ENCODE measurements at places on chromosomes 11 and 22.

DNA sequence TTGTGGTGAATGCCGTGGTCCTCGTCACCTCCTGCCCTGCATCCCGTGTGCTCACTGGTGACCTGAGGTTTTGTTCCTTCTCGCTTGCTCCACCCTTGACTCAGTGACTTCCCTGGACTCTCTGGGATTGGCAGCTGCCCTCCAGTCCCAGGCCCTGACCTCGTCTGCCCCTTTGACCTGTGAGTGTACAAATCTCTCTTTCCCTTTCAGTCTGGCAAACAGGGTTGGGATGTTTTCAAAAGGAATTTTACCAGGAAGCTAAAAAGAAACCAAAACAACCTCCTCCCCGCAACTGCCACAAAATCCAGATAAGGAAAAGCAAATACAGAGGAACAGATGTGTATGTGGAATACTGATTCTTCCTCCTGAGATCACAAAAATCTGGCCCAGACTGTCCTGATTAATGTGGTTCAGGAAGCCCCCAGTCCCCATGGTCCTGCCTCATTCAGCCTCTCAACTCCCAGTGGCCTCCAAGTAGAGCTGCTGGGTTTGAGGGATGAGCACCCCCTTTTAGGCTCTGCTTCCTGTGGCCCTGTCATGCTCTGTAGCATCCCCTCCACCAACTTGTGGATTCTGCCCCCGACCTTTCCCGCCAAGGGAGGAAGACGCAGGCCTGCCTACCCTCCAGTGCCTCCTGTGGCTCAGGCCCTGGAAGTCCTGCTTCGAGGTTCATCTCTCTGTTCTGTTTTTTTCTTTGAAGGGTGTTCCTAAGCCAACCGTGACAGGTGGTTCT lies 15.2 kb downstream of the ROBO4 start:
- DNase-seq, result no peak

- no peak for DNase-seq
These were observed 22.4 kb downstream of the DERL3 start for GRCh38 chr22:23816156-23816976.

- no peak for DNase-seq
These were observed 106.7 kb downstream of the SPATA19 start for GRCh38 chr11:133738624-133739023.

DNA sequence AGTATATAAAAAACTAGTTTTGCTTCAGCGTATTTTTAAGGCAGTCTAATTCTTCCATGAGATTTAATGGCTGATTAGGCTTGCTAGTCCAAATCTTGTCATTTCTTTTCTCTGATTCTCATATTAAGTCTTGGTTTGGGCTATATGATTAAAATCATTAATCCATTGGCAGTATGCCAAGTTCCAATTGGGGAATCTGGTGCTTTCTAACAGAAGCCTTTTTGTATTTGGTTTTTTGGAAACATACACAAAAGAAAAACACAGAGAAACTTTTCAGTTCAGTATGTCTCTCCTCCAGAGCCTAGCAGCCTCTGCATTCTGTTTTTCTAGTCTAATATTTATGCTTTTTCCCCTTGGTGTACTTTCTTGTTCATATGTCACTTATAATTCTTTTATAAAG lies 37.9 kb downstream of the SWAP70 start:
- no peak for DNase-seq

GRCh38 chr11:66151273-66151672 lies 81.2 kb downstream of the PACS1 start:
- DNase-seq, result no peak

DNA sequence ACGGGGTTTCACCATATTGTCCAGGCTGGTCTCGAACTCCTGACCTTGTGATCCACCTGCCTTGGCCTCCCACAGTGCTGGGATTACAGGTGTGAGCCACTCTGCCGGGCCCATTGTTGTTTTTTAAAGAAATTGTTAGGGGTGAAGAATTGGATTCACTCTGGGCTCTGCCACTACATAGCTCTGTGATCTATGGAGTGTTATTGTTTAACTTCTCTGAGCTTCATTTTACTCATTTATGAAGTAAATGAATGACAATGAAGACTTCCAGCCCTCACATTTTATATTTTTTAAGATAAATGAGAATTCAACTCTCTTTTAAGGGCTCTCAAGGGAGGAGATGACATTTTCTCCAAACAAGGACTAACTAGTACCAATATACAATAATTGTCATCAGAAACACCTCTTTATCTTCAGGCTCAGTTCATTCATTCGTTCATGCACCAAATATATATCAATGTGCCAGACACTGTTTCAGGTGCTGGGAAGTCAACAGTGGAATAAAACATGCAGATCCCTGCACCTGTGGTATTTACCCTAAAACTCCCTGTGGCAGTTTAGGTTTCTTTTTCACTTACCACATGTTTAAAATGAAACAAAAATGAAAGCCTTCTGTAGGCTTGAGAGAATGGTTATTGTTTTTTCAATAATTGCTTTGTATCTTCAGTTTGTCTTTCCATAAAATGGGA lies 23.5 kb upstream of the GRAMD1B start:
- no peak for DNase-seq

GRCh38 chr11:129828301-129828836 lies 12.7 kb downstream of the TMEM45B start:
- DNase-seq, result no peak

DNA sequence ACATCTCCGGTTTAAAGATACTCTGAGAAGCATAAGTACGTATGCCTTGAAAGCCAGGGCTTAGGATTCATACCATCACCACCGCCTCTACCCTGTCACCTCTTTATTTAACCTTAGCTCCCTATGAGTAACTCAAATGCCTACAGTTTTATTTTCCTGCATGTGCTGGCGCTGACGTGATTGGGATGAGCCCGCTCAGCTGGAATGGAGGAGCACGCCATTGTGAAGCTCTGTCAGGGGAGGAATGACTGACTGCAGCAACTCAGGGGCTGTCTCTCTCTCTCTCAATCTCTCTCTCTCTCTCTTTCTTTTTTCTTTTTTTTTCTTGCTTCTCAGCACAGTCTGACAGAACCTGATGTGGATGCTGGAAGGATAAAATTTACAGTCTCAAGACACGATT lies 12.4 kb downstream of the CAVIN3 start:
- DNase-seq, result no peak

DNA sequence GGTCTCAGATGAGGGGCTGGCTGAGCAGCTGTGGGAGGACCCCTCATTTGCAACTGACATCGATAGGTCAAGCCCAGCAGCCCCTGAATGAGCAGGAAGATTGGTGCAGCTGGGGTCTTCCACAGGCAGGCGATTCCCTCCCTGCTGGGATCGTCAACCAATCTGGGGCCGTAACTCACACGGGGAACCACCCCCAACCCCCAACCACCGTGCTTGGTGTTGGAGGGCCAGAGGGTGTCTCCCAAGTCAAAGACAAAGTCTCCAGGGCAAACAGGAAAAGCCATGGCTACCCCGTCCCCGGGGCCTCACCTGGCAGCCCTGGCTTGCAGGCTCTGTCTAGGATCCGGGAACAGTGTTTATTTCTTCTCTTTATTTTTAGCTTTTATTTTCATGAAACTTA lies 26.9 kb upstream of the SCUBE1 start:
- DNase-seq, result peak; percentile 71

GRCh38 chr11:75242722-75243600 lies 2.4 kb downstream of the TPBGL start:
- no peak for DNase-seq

DNA sequence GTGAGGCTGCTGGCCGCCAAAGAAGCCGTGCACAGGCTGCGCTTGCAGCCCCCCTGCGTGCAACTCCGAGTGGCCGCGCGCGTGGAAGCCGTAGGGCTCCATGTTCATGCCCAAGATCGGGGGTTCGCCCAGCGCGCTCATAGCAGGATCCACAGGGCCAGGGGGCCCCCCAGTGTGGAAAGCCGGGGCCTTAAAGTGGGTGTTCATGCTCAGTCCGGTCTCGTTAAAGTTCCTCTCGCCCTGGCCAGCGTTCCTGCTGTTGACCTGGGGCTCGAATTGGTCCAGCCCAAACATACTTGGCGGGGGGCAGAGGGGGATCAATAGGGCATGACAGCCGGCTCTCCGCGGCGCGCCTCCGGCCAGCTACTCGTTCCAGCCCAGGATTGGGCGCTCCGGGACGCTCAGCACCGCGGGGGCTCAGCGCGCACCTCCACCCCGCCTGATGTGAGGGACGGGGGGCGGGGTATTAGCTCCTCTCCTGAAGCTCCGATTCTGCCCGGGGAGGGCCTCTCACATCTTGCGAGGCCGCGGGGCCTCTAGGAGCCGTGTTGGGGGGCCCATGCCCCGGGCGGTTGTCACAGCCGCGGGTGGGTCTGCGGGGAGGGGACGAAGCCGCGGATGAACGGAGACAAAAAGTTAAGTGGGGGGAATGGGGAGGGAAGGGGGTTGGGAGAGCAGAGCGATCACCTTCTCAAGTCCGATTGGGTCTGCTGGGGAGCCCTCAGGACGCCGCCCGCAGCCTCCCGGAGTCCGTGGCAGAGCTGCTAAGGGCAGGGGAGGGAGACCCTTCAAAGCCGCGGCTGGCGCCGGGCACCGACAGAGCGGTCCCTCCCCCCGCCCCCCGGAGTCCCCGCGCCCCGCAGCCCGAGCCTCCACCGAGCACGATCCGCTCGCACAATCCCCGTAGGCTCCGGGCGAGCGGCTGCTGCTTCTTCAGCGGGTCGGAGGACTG lies 1.0 kb downstream of the MN1 start:
- DNase-seq, result peak; percentile 87

- DNase-seq, result peak; percentile 24
These were observed 35.1 kb downstream of the MPPED1 start for GRCh38 chr22:43446916-43447315.

- DNase-seq, result peak; percentile 80
These were observed 28.7 kb downstream of the RPL3 start for GRCh38 chr22:39290724-39291161.

- DNase-seq, result no peak
These were observed 48.7 kb downstream of the VSIG10L2 start for GRCh38 chr11:125994509-125994908.

- DNase-seq, result peak; percentile 27
These were observed 5.8 kb upstream of the KDM2A start for GRCh38 chr11:67113231-67113721.

DNA sequence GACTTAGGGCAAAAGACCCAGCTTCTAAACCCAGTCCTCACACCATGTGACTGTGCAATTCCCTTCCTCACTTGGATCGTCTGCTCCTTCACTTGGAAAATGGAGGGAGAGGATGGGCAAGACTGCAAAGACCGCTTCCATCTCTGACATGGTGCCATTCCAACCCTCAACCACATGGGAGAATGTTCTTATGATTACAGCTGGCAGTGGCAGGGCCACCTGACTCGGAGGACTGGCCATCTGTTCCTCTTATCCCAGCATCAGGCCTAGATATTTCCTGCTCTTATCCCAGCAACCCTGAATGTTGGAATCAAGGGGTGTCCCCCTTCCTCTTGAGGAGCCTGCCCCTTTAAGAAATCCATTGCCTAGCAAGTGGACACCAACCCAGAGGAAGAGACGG lies 15.4 kb downstream of the DSCAML1 start:
- DNase-seq, result no peak

GRCh38 chr11:72730737-72731136 lies 21.5 kb downstream of the ARAP1 start:
- no peak for DNase-seq

DNA sequence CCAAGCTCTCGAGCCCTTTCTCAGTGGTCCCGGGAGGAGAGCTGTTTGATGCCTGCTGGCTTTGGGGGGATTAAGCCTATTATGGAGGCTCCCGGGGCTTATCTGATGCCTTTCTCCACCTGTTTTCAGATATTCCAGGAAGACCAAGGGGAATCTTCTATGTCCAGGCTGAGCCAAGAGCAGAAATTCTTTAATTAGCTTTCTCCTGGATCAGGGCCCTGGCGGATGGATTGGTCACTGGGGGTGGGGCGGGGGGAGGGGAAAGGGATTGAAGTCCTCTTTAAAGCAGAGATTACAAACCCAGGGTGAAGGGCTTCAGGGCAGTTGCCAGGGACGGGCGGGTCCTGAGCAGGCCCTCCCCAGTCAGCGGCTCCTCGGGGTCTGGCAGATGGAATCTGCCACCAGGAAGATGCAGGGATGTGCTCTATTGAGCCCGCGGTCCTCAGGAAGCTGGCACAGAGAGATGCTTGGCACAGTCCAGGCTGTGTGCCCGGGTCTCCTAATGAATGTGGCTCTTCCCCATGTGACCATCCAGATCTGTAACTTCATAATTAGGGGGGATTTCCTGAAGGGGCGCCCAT lies 33.6 kb downstream of the MACROD1 start:
- no peak for DNase-seq

DNA sequence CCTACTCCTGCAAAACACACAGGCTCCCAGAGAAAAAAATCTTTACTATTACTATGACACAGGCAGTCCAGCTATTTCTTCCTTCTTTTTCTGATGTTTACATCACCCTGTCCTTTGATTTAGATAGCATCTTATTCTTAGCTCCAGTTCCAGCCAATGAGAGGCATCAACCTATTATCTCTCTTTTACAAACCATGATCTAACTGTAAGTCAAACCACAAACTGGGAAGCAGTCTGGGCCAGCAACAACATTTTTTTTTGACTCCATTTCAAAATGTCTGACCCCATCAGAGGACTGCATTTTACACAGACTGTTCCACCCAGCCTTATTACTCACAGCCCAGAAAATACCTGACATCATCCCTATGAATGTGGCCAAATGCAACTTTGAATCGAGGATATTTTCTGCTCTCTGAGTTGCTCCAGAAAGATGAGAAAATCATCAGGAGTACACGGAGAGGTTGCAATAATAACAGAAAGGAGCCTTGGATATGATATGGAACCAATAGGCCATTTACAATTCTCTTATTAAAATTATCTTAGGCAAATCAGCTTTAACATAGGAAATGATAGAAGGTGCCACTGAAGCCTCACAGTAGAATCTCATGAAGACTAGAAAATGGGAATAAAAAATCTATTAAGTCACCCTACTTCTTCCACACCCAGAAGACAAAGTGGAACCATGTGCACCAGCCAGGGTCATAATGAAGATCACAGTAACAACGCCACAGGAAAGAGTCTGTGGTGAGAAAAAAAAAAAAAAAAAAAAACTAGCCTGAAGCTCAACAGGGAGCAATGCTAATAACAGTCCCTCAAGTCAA lies 21.2 kb downstream of the TBRG1 start:
- DNase-seq, result no peak

DNA sequence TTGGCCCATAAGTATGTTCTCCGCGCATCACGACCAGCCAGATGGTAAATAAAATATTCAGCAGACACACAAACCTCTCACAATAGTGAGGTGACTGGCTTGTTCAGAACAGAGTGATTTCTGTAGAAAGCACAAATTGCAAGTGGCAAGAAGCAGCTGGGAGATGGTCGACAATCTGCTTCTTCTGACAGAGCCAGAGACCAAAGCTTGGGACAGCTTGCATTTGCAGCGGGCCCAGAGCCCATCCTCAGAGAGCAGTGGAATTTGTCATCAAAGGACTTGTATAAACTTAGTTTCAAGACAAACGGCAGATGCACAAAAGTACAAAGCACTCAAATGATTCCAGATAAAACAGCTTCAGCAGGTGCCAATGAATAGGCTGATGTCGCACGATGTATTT lies 7.6 kb upstream of the GALNT18 start:
- no peak for DNase-seq
